ENCODE measurements at places on chromosomes 5 and 9.

GRCh38 chr5:39569857-39570256, 145.1 kb upstream of the DAB2 start:
- DNase-seq: no peak

DNA sequence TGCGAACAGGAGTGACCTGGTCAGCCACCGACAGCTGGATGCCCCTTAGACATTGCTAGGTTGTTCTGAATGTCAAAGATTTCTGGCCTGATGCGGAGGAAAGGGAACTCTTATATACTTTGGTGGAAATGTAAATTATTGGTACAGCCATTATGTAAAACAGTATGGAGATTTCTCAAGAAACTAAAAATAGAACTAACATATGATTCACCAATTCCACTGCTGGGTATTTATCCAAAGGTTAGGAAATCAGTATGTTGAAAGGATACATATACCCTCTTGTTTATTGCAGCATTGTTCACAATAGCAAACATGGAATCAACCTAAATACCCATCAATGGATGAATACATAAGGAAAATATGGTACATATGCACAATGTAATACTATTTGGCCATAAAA, 31.8 kb downstream of the DMRT3 start:
- DNase-seq: no peak

GRCh38 chr5:16525651-16526050, 60.1 kb upstream of the ZNF622 start:
- no peak for DNase-seq

- no peak for DNase-seq
Observed at GRCh38 chr9:96086936-96087571, 211.6 kb downstream of the ERCC6L2 start.

DNA sequence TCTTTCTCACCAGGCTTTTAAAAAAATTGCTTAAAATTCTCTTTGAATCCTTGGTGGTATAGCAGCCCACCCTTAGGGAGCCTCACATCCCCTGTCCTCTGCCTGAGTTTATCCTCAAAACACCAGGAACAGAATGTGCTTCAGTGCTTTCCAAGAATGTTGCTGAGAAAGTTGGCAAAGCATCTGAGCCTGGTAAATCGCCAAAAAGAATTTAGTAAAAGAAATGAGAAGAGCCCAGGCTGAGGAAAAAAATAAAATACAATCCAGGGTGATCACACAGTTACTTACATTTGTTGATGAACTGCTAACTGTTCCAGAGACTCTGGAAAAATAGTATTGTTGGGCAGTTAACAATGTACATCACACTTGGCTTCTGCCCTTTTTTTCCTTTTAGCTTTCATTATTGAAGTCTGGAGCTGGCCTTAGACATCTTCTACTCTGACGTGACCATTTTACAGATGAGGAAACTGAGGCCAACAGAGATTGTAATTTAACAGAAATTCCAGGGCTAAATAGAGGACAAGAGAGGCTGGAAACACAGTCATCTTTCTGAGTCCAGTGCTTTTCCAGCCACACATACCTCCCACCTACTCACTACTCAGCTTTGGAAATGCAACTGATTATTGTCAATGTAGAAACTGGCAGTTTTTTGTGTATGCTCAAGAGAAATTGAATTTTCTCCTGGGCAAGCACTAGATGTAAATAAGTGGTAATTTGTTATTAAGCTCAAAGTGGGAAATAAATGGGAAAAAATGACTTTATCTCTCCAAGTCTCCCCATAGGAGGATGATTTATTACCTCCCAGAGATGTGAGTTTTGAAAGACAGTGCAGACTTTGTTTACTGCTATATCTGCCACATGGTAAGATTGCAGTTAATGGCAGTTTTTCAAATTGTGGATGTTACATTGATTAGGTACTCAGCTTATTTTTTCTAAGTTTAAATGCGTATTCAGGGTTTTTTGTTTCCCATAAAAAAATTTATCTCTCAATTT, 86.7 kb upstream of the ALDH1A1 start:
- no peak for DNase-seq

DNA sequence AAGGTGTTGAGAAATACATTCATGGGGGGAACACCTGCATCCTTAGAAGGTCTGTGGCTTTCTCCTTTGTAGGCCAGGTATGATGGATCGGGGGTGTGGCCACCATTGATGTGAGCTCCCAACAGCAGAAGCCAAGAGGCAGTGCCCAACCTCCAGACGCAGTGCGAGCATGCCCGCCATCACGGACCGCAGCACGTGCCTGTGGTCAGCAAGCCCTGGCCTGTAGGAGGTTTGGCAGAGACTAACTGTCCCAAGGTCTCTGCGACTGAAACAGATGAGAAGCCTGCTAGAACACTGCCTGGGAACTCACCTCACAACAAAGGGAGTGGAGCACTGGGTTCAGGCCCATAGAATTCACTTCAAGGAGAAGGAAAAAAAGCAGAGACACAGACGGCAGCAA, 31.9 kb upstream of the ZNF354A start:
- no peak for DNase-seq

GRCh38 chr9:103304797-103305196, 309.7 kb downstream of the CYLC2 start:
- DNase-seq: no peak

- DNase-seq: no peak
Observed at GRCh38 chr5:52783226-52783959, 4.3 kb upstream of the ITGA1 start.

DNA sequence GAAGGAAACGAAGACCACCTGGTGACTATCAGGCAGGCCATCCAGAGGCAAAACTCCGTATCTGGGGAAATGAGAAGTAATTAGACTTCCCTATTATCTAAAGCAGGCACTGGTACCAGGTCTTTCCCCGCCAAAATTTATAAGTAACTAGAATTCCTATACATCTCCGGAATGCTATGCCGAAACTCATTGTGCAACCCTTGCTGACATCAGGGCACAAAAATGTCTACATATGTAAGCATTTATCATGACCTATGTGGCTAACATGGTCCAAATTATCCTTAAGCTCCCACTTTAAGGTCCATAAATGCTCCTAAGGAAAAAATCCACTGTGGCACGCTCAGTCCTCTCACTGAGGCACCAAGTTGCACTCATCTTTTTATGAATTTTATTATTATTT, 17.8 kb downstream of the ACTL7B start:
- no peak for DNase-seq

GRCh38 chr5:13955896-13956295, 11.4 kb upstream of the DNAH5 start:
- DNase-seq: no peak

DNA sequence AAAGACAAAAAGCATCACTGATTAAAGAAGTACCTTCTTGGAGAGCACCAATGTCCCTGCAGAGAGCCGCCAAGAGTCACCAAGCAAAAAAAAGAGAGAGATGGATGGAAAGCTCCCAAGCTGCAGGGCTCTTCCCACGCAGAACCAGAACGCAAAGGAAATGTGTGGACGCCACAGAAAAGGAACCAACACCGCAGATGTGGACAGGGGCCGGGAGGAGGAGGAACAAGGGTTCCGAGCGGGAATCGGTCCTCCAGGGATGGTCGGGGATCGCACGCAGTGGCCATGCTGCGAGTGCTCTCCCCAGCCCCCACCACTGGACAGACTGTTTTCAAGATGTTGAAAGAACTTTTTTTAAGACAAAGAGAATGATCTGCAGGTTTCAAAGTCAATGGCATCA, 40.2 kb upstream of the ZNF354A start:
- no peak for DNase-seq

- no peak for DNase-seq
Observed at GRCh38 chr5:159730285-159730684, 186.0 kb upstream of the ADRA1B start.

DNA sequence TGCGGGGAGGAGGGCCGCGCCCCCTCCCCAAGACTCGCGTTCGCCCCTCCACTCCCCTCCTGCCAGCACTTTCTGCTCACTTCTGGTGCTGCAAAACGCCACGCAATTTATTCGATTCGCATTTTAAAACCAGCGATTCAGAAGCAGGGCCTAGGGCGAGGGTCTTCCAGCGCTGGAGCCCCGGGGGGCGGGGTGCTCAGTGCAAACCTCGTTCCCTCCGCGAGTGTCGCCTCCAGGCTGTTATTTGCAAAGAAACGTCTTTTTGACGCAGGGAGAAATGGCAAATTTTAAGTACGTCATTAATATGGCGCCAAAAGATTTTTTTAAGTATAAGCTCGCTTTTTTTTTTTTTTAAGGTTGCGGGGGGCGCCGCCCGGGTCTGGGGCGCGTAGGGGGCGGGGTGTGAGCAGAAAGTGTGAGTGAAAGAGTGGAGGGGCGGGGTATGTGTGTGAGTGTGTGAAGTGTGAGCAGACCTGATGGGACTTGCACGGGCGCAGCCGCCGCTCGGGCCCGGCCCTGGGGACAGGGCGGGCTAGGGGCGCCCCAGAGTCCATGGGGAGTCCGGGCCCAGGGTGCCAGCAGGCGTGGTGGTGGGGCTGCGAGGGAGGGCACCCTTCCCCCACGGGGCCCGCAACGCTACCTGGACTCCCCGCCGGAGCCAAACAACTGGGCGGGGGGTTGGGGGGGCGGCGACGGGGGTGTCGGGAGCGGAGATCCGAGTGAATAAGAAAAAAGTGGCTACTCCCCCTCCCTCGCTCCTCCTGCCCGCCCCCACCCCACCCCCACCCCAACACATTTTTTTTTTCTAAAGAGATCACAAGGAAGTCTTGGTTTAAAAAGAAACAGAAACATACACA, at the start of gene JADE2:
JADE2 (plus strand) TSS at position 845 of the 857 bp plus-strand sequence. CDS start 10,188 bp downstream, outside the sequence.
- peak; percentile 51 for DNase-seq

DNA sequence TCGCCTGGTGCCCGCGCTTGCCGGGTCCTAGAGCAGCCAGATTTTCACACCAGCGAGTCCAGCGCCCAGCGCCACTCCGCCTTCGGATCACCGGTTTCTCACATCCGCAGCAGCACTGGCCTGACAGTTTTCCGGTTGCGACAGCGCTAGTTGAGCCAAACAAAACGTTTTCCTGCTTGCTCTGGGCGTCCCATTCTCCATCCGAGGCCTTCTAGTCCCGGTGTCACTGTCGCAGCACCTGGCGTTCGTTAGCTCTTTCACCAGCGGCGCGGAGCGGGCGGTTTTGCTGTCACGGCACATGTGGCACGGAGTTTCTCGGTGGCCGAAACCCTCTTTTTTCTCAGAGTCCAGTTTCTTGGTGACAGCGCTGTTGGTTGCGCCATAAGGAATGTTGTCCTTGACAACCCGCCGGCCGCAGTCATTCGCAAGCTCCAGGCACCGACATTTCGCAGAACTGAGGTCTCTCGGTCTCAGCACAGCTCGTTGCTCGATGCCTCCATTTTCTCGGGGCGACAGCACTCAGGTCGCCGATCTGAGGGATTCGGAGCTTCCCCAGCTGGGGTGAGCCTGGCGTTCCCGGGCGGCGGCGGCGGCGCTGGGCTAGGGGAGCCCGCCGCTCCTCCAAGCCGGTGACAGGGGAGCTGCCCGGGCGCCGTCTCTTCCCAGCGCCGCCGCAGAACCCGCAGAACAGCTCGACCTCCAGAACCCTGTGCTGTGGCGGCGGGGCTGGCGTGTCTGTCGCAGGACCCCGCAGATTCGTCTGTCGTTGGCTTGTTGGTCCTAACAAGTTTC, 47.8 kb downstream of the ANXA2R start:
- no peak for DNase-seq

DNA sequence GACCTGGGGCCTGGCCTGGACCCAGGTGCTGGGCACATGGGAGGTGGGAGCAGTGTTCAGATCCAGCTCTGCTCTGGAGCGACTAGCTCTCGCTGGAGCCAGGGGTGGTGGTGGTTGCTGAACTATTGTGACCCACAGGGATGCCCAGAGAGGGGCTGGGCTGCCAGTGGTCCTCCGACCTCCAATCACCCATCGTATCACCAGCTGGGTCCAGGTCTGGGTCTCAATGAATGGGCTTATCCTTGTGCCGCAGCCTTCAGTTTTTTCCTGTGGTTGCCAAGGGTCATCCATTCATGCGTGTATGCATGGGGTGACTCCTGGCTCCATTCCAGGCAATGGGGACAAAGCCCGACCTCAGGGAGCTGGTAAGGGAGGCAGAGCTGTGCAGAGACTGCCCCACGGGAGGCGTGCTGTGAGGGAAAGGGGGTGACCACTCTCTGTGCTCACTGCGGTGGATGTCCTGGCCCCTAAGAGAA, 68.6 kb upstream of the RNF130 start:
- DNase-seq: no peak

DNA sequence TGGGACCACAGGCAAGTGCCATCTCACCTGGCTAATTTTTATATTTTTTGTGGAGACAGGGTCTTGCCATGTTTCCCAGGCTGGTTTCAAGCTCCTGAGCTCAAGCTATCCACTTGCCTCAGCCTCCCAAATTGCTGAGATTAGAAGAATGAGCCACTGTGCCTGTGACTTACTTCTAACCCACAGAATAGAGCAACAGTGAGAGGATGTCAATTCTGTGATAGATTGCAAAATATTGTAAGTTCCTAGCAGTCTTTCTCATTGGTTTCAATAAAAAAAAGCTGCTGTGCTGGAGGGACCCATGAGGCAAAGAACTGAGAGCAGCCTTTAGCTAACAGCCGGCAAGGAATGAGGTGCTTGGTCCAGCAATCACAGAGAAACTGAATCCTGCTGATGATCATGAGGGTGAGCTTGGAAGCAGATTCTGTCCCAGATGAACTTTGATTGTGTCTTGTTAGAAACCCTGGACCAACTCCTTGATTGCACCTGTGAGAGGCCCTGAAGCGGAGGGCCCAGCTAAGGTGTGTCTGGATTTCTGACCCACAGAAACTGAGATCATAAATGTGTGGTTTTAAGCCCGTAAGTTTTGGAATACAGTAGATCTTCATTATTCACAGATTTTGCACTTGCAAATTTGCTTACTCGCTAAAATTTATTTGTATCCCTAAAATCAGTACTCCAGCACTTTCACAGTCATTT, 149.7 kb downstream of the GCNT1 start:
- DNase-seq: no peak

GRCh38 chr5:95043234-95043633, 241.7 kb downstream of the MCTP1 start:
- DNase-seq: no peak

DNA sequence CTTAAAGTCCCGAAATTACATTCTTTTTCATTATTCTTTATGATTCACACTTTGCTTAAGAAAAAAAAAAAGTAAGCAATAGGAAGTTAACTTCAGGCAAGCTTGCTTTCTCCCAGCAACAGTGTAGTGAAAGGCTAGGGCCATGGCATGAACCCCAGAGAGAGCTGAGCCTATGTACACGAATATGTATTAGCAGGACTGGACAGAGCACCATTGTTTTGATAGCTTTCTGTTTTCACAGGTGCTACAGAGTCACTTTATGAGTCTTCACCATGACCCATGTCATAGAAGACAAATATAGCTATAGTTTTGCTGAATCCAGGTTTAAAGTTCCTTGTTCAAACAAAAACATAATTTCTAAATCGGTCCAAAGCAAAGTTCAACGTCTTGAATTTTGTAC, 199.2 kb downstream of the ADAMTSL1 start:
- no peak for DNase-seq

- no peak for DNase-seq
Observed at GRCh38 chr5:170681013-170681433, 102.5 kb upstream of the GABRP start.

- no peak for DNase-seq
Observed at GRCh38 chr5:149852641-149853330, 91.8 kb downstream of the PDE6A start.

- no peak for DNase-seq
Observed at GRCh38 chr5:37717613-37718431, 122.0 kb downstream of the GDNF start.

Measured in activated naive CD8-positive, alpha-beta T cell treated with anti-CD3 and anti-CD28 coated beads, Interleukin-2, amount 50 U/mL, for 16 hours (primary cell).